ENCODE measurements at places on chromosomes 7 and 10.

GRCh38 chr7:106045139-106045538, 67.0 kb downstream of the SYPL1 start:
- no peak for DNase-seq

- DNase-seq = peak; percentile 76
These were observed 37.5 kb downstream of the NET1 start for GRCh38 chr10:5449823-5450222.

- DNase-seq = peak; percentile 60
These were observed 16.5 kb downstream of the AIFM2 start for GRCh38 chr10:70115948-70116682.

GRCh38 chr7:4879396-4880081, 4.0 kb downstream of the RADIL start:
- DNase-seq = no peak

DNA sequence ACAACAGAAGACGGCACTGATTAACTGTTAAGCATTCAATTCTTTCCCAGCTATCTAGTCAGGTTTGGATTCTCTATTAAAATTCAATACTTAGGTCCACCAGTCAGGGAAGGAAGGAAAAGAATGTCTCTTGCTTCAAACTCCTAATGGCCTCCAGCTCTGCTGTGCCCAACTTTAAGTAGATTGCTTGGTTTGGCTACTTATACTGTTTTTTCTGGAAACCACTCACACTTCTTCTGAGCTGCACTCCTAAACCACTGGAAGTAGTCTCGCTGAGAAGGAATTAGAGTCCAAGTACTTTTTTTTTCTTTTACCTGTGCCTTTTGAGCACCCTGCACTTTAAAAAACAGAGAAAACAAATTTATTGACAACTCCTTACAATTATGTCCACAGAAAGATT, 26.7 kb upstream of the COL1A2 start:
- no peak for DNase-seq

DNA sequence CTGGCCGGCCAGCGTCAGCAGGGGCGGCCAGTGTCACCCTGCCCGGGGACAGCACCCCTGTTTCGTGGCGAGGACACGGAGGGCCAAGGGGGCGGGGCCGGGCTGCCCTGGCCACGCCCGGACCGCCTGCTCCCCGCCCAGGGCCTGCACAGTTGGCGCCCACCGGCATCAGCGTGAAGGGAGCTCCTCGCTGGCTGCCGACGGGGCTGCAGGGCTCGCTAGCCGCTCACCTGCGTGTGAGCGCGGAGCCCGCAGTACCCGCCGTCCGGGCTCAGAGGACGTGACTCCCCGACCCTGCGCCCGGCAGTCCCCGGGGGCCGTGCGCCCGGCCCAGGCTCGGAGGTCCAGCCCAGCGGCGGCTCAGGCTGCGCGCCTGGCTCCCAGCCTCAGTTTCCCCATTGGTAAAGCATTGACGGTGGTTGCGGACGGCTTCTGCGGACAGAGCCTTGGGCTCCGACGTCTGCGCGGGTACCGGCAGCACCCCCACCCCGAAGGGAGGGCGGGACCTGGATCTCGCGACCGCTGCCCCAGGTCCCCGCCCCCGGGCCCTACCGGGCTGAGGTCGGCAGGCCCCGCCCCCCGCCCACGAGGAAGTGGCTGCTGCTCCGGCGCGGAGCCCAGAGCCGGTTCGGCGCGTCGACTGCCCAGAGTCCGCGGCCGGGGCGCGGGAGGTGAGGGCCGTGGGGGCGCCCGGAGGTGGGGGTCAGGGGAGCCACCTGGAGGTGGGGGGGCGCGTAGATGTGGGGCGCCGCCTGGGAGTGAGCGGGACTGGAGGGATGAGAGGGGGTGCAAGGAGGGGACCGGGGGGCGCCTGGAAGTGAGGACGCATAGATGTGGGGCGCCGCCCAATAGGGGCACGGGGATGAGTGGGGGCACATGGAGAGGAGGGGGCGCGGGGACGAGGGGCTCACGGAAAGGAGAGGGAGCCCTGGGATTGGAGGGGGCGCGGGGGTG, at the start of gene ARPC1B:
Gene ARPC1B (plus strand): TSS at position 620 of the 954 bp plus-strand sequence. CDS start 10,985 bp downstream, outside the sequence.
- peak; percentile 78 for DNase-seq

GRCh38 chr10:101780818-101781654, 2.2 kb downstream of the NPM3 start:
- peak; percentile 72 for DNase-seq

DNA sequence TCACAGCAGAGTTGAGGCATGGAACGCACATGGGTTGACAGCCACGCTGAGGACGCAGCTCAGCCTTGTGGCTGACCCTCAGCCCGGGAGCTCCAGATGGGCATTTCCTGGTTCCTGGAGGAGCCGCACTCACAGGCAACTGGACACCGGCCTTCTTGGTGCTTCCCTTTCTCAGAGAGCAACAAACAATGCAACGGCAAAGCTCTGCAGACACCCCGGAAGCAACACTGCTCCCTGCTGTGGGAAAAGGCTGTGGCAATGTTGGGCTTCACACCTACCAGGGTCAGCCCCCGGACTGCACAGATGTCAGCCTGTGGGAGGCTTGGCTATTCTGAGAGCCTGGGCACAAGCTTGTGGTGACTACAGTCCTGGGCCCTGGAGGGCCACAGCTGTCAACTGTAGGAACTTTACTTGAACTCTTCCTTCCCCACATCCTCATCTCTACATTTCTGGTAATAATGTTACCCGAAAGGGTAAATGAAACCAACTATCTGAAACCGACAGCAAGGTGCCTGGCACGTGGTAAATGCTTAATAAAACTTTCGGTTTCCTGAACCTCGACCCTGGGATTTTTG, 597.5 kb upstream of the MKI67 start:
- DNase-seq = no peak

- DNase-seq = no peak
These were observed 70.7 kb downstream of the CRPPA start for GRCh38 chr7:16350634-16351033.

- no peak for DNase-seq
These were observed 45.8 kb upstream of the TNS3 start for GRCh38 chr7:47627580-47628283.

DNA sequence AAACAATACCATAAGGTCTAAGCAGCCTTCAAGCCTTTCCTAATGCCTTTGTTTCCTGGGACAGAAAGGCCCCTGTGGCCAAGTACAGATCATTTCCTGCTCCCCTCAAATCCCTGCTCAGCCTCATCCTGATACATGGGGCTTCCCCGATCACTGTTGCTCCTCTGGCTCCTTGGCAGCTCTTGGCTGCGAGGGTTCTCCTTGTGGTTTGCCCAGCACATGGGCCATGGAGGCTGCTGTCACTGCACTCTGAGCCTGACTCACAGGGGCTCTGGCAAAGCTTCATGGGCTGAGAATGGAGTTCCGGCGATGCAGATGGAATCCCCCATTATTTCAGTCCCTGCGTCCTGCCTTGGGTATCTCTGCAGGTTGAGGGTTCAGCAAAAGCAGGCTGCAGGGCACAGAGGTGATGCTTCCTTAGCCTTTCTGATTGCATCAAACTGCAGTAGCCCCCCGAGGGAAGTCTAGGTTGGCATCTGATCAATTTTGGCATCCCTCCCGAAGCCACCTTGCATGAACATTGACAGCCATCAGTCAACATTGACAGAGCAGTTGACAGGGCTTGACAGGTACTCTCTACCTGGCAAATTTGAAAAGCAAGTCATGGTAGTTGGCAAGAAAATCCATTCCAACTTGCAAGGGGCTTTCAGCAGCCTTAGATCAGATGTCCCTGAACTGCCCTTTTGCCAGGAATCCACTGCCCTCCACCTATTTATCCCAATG, 168.6 kb downstream of the GFRA1 start:
- no peak for DNase-seq

GRCh38 chr7:12211711-12212485, 804 bp downstream of the TMEM106B start:
- DNase-seq = peak; percentile 17

GRCh38 chr10:129833994-129834739, 129.9 kb downstream of the EBF3 start:
- DNase-seq = no peak

DNA sequence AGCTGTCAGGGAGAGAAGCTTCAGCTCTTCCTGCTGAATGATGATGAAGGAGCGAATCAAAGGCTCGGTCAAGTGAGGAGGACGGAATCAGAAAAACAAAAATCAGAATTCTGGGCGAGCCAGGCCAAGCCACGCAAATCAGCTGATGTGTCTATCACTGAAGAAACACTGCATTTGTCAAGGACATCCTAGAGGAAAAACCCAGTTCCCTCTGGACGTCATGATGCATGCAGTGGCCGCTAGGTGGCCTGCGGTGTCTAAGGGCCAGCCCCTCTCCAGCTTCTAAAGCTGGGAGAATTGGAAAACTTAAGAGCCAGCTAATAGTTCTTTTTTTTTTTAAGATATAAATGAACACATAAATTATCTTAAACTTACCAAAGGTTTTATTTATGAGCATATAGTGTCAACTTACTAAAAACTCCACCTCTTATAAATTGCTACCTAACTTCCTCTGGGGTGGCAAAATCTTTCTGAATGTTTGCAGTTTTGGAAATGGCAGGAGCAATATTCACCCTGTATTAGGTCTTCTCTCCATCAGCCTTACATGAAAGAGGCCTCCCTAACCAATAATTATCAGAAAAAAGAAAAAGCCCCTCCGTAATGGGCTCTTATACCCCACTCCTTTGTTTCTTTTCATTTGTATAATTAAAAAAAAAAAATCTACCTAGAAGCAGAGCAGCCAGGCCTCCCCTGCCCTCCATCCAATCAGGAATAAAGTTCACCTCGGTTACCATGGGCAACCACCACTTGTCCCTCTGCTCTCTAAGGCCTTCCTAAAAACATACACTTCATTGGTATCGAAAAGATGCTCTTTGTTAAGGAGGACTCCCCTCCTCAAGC, 186.8 kb downstream of the USP6NL start:
- DNase-seq = peak; percentile 60

DNA sequence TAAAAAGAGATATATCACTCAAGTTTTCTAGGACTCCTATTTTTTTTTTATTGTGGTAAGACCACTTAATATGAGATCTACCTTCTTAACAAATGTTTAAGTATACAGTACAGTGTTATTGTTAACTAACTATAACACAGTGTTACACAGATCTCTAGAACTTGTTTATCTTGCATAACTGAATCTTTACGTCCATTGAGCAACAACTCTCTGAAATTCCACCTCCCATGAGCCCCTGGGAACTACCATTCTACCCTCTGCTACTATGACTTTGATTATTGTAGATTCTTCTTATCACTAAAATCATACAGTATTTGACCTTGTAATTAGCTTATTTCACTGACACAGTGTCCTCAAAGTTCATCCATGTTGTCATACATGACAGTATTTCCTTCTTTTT, 22.5 kb upstream of the REEP3 start:
- no peak for DNase-seq

- peak; percentile 66 for DNase-seq
These were observed 534.1 kb downstream of the SDK1 start for GRCh38 chr7:3835109-3835508.

GRCh38 chr7:3244241-3244814, 56.7 kb upstream of the SDK1 start:
- DNase-seq = peak; percentile 61

DNA sequence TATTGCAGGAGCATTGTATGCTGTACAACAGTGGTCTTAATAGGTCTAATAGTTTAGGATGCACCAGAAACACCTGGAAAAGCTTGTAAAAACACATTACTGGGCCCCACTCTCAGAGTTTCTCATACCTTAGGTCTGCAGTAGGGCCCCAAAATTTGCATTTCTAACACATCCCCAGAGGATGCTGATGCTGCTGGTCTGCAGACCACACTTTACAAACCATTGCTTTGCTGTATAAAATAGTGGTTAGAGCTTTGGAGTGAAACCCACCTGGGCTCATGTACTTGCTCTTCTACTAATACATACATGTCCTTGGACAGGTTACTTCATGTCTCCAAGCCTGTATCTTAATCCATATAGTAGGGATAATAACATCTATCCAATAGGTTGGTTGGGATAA, 279.7 kb downstream of the GRM8 start:
- DNase-seq = no peak

GRCh38 chr7:150746921-150747320, 9.7 kb downstream of the GIMAP5 start:
- DNase-seq = no peak

GRCh38 chr10:97302088-97302791, 9.8 kb upstream of the ARHGAP19 start:
- DNase-seq = no peak

GRCh38 chr7:37806152-37806551, 42.2 kb upstream of the NME8 start:
- no peak for DNase-seq

GRCh38 chr10:63099734-63100133, 33.4 kb upstream of the NRBF2 start:
- DNase-seq = peak; percentile 80

DNA sequence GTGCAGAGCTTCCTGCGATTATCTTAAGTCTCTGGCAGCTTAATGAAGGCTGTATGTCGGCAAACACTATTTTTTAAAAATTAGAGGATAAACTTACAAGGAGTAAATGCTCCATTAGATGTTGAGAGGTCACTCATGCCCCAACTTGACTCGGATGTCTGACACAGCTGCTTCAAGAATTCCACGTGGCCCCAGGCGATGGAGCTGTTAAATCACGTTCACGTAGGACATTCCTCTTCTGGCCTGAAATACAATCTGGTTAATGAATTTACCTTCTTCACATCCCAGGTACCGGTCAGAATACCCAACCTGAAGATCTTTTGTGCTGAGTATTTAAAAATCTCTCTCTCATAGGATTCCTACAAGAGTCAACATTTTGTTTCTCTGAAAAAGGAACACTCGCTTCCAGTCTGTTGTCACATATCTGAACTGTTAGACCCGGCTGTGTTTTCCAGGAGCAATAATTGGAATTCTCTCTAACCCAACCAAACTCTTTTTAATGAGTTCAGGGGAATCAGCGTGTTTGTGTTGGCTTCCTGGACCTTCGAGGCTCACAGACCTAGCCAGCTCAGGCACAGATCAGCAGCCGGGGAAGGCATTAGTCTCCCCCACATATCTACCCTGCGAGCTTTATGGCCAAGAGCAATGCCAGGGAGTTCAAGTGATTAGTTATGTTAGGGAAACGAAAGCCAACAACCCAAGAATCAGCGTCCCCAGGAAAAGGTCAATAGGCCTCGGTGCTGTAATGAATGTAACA, 284.9 kb downstream of the FGFR2 start:
- DNase-seq = peak; percentile 98

All from epithelial cell of esophagus (primary cell).